ENCODE measurements at places on chromosomes 7 and 10. TPM values are rescaled to one million over a fixed set of nuclear protein-coding genes. Genes with fewer than 3 reads are reported as not detected.

The FKBP9 gene
- total RNA-seq: 158 TPM

The NPFFR1 gene
- not detected for total RNA-seq

The ZNF365 gene
- total RNA-seq: 0.45 TPM

The PCDH15 gene
- total RNA-seq: 0.50 TPM

The AKR1C3 gene
- total RNA-seq: 30.6 TPM

The PRKG1 gene
- total RNA-seq: 31.1 TPM

The INHBA gene
- 5.3 TPM for total RNA-seq

The NCAPG2 gene
- total RNA-seq: 4.5 TPM

The GIMAP2 gene
- total RNA-seq: 3.6 TPM

The NOS3 gene
- 10.5 TPM for total RNA-seq

The WNT8B gene
- not detected for total RNA-seq

The TLX1 gene
- total RNA-seq: not detected

The FLNC gene
- 364 TPM for total RNA-seq

The PRKCQ gene
- total RNA-seq: 0.23 TPM

DNA sequence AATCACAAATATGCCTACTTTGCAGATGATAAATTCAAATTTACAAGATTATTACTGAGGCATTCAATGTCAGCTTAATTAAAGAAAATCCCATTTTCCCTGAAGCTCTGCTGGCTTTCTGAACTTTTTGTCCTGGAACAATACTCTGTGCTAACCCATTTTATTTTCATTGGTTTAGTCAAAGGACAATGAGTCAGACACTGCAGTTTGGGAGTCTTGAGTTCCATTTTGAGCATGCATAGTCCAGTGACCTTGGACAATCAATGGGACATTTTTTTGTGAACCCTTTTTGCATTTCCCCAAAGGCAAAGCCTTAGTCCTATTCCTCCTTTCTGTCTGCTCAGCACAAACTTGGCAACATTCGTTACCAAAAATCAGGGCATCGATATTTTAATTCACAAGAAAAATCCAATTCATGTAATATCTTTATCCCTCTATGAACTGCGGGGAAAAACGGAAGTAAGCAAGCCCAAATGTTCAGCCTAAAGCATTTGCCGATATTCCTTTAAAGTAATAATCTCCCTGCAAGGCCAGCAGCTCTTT lies 339.8 kb downstream of the RNLS start:
- no peak for DNase-seq

DNA sequence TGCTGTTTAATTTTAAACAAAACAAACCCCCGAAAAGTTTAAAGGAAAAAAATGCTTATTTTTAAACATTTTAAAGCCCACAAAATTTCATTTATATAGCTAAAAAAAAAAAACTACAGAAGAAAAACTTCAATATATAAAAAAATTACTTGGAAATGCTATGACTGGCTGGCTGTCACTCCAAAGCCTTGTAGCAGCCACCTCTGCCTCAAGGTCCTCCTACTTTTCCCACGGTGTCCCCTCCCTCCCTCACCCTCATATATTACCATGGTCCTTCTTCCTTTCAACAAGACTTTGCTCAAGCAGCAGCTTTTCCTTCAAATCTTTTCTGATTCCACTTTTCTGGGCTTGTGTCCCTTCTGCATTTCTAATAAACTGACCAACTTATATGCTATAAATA lies 122.0 kb downstream of the TPK1 start:
- DNase-seq: no peak

DNA sequence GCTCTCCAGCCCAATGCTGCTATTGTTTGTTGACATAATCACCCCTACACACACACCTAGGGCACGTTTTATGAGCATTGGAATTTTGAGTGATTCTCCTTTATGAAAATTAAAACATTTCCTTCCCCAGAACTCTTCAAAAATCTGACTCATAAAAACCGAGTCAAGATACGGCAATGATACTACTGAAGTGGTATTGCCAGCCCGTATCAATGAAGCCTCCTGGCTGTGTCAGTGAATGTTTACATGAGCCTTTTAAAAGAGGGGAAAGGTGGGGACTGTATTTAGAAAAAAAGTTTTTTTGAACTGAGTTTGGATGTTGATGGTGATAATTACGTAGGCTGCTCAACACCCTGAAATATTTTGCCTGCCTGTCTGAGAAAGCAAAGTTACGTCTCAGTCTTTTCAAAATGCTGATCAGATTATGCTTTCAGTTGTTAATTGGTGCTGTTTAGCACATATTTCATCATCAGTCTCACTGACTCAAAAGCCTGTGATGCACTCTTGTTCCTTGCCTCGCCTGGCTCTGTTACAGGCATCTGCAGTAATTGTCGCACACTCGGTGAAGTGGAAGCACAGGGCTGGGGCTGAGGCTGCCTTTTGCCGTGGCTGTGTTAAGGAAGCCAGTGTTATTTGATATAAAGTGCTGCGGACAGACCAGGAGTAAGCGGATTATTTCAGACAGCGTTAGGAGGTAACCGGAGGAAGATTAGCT lies 157.4 kb upstream of the TCF7L2 start:
- DNase-seq: peak; percentile 30

- DNase-seq: no peak
Measured at GRCh38 chr7:47389171-47389922, 192.6 kb downstream of the TNS3 start.

GRCh38 chr10:47379901-47380300 lies 4.2 kb downstream of the ZNF488 start:
- DNase-seq: no peak

DNA sequence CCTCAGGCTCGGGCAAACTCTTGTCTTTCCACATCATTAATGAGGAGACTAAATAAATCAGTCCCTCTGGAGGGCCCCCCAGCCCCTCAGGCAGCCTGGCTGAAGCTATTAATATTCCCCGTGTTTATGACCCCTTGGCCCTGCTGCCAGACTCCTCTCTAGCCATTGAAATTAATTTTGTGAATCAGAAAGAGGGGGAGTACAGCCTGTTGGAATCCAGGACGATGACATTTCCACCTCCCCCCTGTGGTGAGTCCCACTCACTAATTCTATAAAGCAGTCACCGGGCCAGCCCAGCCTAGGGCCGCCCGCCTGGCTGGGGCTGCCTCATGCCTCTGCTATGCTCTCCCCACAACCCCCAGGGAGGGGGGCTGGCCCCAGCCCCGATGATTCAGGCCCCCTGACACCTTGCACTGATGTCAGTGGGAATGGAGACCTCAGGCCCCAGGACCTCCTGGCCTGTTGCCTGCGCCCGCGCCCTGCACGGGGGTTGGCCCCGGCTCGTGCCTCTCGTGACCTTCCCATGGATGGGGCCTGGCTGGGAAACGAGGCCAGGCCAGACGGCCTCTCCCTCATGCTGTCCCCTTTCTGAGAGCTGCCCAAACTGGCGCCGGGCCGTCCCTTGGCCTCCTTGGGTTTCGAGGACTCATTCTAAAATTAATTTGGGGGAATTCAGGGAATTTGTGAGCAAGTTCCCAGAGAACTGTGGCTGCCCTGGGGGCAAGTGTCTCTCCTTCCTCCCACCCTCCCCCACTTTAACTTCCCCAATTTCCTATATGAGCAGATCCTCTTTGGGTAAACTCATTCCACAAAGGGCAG lies 34.0 kb downstream of the TMEM270 start:
- peak; percentile 86 for DNase-seq

- no peak for DNase-seq
Measured at GRCh38 chr10:126017961-126018560, 121.7 kb downstream of the FANK1 start.

DNA sequence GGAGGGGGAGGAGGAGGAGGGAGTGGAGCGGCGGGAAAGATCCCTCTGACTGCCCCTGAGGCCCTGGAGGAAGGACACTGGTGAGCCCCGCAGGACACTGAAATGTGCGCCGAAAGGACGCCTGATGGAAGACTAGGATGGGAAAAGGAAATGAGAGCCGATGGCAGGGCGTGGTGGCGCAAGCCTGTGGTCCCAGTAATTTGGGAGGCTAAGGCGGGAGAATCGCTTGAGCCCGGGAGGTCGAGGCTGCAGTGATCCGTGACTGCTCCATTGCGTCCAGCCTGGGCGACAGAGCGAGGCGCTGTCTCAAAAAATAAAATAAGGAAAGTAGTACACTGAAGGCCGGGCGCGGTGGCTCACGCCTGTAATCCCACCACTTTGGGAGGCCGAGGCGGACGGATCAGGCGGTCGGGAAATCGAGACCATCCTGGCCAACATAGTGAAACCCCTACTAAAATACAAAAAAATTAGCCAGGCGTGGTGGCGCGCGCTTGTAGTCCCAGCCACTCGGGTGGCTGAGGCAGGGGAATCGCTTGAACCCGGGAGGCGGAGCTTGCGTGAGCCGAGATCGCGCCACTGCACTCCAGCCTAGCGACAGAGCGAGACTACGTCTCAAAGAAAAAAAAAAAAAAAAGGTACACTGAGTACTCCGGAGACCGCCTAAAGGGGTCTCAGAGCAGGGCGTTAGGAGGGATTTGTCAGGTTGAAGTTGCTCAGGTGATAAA lies 561 bp upstream of the HNRNPF start:
- DNase-seq: peak; percentile 56

GRCh38 chr10:78316451-78316931 lies 282.8 kb downstream of the RPS24 start:
- DNase-seq: peak; percentile 49

DNA sequence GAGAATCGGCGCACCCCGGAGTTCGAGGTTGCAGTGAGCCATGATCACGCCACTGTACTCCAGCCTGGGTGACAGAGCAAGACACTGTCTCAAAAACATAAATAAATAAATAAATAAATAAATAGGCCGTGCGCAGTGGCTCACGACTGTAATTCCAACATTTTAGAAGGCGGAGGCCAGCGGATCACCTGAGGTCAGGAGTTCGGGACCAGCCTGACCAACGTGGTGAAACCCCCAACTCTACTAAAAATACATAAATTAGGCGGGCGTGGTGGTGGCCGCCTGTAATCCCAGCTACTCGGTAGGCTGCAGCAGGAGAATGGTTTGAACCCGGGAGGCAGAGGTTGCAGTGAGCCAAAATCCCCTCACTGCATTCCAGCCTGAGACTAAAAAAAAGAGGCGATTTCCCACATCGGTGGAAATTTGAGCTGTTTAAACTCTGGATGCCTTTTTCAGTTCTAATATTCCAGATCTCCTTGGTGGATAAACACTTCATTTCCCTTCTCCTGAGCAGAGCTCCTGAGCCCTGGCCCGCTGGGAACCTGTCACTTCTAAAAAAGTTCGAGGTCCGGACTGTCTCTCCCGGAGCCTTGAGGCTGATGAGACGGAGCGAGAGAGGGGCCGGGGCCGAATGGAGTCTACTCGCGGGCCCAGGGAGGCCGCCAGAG lies 2.0 kb upstream of the NFKB2 start:
- DNase-seq: no peak

GRCh38 chr7:43698460-43699255 lies 30.7 kb downstream of the COA1 start:
- DNase-seq: no peak

DNA sequence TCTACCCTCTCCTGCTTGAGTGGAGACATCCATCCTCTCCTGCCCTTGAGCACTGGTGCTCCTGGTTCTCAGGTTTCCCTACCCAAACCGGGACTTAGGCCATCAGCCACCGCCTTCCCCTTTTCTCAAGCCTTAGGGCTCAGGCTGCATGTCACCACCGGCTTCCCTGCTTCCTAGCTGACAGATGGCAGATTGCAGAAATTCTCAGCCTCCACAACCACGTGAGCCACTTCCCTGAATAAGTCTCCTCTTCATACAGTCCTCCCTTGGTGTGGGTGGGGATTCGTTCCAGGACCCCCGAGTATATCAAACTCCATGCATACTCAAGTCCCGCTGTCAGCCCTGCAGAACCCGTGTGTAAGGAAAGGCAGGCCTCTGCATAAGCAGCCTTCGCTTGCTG lies 203.5 kb upstream of the ZNF32 start:
- no peak for DNase-seq

All from heart right ventricle (tissue), 16 donors.